Amniotic epithelial cell (primary cell): ENCODE measurements at places on chromosomes 7 and 10.

GRCh38 chr10:30984563-30985328 lies 46.9 kb downstream of the ZNF438 start:
- DNase-seq, result peak; percentile 78

DNA sequence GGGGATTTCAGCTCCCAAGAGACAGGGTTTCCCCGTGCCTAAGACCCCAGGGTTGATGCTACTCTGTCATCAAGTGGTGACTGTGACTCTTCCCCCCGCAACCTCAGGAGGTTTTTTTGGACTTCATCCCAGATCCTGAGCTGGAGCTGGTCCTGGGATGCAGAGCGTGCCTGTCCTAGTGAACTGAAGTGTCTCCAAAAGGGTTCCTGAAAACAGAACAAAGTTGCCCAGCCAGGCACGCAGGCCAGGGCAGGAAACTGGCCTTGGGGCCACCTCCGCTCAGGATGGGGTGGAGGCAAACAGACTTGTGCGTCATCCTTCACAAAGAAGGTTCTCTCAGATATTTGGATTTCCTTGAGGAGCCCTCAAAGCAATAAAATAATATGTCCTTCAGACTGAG lies 118.9 kb downstream of the ITIH5 start:
- no peak for DNase-seq

- DNase-seq, result peak; percentile 89
These were observed 32.5 kb upstream of the ERCC6 start for GRCh38 chr10:49571388-49571787.

DNA sequence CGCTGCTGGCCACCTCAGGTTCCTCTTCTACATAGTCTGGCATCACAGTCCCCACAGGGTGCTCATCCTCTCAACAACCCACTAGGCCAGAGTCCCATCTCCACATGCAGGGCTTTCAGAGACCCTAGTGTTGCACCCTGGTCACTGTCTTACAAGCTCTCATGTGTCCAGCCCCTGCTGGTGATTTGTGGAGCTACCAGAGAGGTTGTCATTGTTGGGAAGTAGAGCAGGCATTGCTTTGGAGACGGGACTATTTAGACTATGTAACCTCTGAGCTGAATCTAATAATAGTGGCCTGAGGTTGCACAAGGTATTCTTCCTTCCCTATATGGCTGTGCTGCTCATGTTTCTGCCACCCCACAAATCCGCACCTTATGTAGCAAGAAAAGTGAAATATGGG lies 135.3 kb upstream of the VWC2 start:
- no peak for DNase-seq

- DNase-seq, result no peak
These were observed 22.5 kb upstream of the BTBD16 start for GRCh38 chr10:122248356-122249302.

DNA sequence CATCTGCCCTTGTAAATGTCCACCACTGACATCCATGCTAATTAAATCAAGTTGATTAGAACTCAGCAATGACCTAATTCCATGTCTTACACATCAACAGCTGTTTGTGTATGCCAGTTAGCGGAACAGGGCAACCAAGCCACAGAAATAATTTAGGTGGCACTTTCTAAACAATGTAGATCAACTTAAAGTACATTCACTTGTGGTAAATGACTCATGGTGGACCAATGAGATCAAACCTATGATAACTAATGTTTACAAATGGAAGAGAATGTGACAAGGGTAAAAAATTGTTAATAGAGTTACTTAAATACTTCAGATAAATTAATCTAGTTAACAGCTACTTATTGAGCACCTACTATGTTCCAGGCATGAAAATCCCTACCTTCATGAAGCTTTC lies 63.1 kb upstream of the ICA1 start:
- DNase-seq, result peak; percentile 1

DNA sequence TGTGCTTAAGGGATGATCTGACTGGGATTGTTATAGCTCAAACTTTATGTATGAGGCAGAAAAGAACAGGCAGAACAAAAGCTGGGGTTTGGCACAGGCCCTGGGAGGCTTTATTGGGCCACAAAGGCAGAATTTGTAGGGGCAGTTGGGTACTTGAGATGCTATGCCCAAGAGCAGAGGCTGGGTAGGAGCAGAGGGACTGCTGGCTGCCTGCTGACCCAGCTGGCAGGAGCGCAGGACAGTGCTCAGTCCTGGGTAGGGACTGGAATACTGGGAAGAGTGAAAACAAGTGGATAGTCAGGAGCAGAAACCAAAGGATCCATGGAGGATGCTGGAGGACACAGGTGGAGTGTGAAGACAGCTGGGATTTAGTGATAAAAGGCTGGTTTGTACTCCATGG lies 75.7 kb downstream of the CCDC3 start:
- no peak for DNase-seq

GRCh38 chr10:78316451-78316931 lies 282.8 kb downstream of the RPS24 start:
- DNase-seq, result peak; percentile 67

DNA sequence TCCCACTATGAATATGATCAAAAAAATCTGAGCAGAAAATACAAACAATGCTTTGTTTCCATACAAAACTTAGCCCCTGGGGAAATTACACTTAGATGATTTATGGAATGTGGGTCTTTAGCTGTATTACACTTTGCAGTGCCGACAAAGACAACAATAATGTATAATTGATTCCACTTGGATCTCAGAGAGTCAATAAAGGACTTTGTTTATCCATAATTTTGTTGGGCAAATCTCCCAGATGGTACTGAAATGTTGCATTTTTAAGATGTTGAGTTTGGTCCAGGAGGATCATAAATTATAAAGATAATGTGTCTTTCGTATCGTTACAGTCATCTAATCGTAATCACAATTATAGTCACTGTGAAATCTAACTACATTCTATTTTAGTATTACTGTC lies 66.9 kb upstream of the DOCK1 start:
- DNase-seq, result no peak

DNA sequence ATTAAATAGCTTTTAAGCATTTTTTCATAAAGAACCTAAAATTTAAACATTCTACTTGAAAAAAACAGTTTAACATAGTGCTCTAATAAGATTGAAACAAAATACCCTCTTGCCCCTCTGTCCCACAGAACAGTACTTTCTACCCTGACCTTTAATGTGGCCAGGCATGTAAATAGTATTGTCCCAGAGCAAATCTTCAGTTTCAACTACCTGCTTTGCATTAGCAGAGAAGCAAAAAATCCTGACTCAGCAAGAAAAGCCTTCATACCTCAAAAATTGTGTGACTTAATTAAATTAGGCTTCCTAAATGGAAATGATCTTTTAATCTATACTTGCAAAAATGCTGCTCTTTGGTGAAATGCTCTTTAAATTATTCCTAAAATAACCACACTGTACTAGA lies 237.4 kb upstream of the AOAH start:
- DNase-seq, result no peak

DNA sequence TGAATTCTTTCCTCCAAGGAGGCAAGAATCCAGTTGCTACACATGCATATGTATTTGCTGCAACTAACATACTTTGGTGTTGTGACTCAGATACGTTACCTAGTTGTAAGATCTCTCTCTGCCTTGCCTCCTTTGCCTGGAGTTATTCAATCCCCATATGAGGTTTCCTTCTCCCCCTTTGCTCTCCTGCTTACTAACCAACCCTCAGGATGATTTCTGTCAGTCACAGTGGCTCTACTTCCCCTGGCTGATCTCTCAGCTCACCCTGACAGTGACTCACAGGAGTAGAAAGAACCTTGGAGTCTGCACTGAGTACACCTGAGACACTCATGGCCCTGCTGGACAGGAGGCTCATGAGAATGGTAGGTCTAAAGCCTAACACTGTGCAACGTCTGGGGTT lies 92.0 kb downstream of the TMEM106B start:
- DNase-seq, result peak; percentile 8

DNA sequence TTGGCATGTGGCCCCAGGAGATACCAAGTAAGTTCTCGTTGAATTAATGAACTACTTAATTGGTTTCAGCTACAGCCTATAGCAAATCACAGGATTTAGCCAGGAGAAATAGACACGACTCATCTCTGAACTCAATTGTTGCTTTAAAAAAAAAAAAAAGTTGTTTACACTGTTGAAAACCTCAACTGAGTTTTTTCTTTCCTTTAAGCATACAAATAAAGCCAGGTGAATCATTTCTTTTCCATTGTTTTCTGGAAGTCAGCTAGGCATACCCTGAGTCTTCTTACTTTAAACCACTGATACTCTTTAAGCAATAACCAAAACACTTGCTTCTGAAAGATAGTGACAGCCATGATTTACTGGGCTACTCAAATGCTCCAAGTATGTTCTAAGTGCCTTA lies 755 bp downstream of the FRMPD2 start:
- DNase-seq, result no peak

GRCh38 chr7:87598234-87599009 lies 2.3 kb downstream of the ABCB1 start:
- DNase-seq, result no peak

GRCh38 chr7:7276161-7276560 lies 93.8 kb downstream of the C1GALT1 start:
- DNase-seq, result no peak

- DNase-seq, result no peak
These were observed 25.2 kb downstream of the ATRNL1 start for GRCh38 chr10:115118346-115118745.

DNA sequence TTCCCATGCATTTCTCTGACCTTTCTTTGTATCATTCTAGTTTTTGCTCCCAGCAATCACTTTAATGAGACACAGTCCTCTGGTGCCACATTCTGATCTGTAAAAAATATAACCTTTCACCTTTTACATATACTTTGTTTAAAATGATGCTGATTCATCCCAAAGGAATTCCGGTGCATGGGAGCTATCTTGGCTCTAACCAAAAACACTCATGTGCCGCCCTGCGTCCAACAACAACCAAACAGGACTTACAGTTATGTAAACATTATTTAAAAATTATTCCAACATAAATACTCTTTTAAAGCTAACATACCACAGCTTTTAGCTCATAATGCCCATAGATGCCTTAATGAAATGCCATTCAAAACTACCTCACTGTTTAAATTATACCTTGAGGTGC lies 7.7 kb upstream of the OPALIN start:
- DNase-seq, result no peak

- DNase-seq, result no peak
These were observed 51.8 kb downstream of the VWDE start for GRCh38 chr7:12351843-12352242.

DNA sequence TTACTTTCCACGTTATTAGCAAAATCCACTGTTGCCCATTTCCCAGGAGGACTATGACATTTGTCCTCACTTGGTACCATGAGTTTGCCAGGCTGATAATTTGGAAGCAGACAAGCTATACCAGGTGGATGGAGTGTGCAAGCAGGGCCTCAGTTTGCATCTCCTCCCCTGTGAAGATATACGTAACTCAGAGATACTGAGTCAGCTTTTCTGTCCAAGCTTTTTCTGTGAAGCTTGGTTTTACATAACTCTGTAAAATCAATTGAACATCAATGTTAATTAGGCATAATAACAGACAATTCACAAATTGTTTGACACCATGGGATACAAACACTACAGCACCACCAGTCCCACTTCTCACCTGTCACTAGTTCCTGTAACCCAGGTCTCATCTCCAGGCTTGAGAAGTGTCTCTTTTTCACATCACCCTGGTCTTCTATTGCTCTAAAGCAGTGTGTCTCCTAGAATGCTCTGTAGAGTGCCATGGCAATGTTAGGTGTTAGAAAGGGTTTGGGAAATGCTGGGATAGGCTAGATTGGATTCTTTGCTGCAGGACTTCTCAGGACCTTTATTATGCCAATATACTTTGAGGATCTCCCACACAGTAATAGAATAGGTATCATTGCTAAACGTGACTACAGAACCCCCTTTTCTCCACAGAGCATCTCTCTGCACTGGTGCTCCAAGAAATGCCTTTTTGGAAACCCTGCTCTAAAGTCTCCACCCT lies 13.7 kb downstream of the FFAR4 start:
- DNase-seq, result no peak
